ENCODE measurements at places on chromosomes 3 and 15.

DNA sequence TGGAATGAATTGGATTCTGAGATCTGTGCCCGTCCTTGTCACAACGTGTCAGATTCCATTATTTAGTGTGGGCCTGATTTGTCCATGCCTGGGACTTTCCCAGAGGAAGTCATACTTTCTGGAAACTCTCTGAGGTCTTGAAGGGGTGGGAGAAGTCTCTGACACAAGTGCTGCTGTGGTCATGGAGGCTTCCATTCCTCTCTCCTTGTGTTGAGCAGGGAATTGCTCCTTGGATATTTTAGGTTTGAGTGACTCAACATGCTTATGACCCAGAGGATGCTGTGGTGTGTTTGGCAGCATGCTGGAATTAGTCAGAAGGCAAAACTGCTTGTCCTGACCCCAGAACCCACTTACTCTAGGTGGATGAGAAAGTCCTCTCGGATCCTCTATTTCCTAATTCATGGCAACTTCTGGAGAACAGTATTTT lies 132.1 kb downstream of the LPP start:
- DNase-seq, result no peak

- DNase-seq, result no peak
Measured at GRCh38 chr3:149466192-149466591, 8.3 kb upstream of the TM4SF4 start.

GRCh38 chr3:61446341-61446740 lies 115.0 kb upstream of the PTPRG start:
- DNase-seq, result no peak

GRCh38 chr3:51044982-51045381 lies 340.1 kb upstream of the MANF start:
- no peak for DNase-seq

DNA sequence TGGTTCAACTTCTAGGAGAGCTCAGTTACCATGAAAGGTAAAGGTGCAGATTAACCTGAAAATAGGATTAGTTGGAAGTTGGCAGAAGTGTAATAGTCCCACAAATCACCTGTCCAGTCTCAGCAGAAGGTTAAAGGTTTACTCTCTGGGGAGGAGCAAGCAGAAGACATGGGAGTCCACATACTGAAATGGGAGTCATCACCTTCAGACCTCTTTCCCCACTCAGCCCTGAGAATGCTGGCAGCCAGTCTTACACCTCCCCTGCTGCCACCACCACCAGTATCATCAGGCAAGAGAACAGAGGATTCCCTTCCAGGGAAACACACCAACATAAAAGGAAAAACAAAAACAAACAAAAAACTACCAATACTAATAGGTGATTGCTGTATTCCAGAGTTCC lies 13.8 kb upstream of the PLA2G4D start:
- DNase-seq, result no peak

DNA sequence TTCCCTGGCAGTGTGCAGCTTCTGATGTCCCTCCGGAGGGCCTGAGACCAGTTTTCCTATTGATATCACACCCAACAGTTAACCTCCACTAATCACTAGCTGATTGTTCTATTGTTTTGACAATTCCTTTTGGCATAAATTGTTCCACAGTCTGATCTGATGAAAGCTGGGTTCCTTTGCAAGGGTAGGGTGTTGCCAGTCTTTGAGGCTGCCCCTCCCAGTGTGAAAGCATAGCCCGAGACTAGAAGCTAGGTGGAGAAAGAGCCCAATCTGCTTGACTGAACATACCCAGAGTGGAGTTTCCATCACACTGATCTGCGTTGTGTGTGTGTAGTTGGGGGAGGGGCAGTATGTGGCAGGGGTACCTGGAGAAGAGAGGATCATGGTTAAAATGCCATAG lies 10.3 kb upstream of the PRICKLE2 start:
- DNase-seq, result no peak

DNA sequence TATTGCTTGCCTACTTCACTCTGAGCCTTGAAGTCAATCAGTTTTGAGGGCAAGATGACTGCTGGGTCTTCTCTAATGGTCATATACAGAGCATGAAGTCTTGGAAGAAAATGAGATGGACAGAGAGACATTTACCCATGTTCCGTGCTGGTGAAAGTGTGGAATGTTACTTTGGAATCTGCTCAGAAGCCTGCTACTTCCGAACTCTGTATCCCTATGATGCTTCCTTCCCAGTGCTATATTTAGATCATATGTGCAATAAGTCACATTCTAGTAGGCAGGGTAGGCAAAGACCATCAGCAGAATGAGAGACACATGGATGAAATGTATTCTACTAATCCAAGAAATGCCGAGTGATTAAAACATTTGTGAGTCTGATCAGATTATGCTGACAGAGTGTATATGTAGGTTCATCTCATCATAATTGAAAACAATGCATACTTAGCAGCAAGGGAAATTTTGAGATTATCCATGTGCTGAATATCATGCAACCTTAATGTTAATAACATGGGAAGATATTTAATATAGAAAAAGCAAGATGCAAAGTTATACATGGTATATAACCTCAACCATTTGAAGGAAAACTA lies 60.5 kb downstream of the RAB7A start:
- DNase-seq, result no peak

GRCh38 chr15:101390060-101390459 lies 95.0 kb upstream of the SNRPA1 start:
- no peak for DNase-seq

DNA sequence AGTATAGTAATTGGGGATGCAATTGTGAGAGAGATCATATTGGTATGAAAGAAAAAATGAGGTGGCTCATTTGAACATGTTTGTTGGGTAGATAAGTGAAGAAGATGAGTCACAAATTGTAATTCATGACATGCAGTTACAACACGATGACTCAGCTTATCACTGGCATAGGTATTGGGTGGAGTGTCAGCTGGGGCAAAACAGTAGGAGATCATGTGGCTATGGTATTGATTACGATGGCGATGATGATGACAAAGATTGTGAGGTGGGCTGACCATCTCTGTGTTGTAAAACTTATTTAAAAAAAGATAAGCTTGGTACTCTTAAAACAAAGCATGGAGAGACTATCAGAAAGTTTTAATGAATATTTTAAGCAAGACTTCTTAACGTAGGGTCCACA lies 11.6 kb upstream of the DPH6 start:
- DNase-seq, result no peak

Data from LNCaP clone FGC (cell line).